NB4 (cell line): ENCODE measurements at places on chromosomes 16 and 17.

- DNase-seq = no peak
Observed at GRCh38 chr17:50277357-50277754, 3.1 kb downstream of the TMEM92 start.

DNA sequence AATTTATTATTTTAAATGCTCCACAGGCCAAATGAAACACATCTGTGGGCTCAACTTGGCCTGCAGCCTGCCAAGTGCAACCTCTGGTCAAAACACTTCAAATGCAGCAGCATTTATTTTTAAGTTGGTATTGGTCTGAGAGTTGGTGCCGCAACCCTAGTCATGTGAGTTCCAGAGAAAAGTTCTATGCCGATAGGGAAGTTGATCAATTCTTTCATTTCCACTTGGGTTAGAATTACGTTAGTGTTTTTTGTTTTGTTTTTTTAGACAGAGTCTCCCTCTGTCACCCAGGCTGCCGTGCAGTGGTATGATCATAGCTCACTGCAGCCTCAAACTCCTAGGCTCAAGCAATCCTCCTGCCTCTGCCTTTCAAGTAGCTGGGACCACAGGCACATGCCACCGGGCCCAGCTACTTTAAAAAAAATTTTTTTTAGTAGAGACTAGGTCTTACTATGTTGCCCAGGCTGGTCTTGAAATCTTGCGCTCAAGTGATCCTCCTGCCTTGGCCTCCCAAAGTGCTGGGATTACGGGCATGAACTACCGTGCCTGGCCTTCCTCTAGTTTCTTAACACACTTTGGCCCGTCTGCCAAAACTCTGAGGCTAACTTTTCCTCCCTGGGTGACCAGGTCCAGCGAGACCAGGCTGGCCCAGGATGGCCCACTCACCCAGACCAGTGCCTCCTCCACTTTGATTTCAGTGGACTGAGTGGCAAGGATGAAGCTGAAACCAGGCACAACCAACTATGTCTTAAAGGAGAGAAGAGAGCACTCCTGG is 221.1 kb downstream of the MRTFB start:
- no peak for DNase-seq

- no peak for DNase-seq
Observed at GRCh38 chr17:40958086-40958953, 8.4 kb downstream of the KRT39 start.

GRCh38 chr17:39486242-39486641 is 25.0 kb downstream of the CDK12 start:
- no peak for DNase-seq

DNA sequence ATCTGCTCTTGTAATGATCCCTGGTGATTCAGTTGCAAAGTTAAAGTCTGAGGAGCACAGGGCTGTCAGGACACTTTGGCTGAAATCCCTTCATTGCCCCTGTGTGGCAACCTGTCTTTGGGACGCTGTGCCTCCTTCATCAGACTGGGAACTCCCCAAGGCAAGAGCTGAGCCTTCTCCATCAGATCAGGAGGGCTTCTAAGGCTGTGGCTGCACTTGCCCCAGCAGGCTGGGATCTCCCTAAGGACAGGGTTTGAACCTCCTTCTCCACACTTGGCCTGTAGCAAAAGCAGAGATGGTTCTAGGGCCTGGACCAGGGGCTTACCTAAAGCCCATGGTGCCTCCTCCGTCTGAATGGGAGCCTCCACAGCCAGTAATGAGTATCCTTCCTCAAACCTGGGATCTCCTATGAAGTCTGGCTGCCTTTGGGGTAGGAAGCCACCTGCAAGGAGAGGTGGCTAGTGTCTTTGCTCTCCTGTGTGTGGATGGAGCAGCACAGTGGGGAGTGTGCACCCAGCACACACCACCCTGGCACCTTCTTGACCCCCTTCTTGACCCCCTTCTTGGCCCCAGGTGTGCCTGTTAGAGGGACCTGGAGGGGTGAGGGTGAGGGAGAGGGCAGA is 79.0 kb upstream of the NKD1 start:
- no peak for DNase-seq

DNA sequence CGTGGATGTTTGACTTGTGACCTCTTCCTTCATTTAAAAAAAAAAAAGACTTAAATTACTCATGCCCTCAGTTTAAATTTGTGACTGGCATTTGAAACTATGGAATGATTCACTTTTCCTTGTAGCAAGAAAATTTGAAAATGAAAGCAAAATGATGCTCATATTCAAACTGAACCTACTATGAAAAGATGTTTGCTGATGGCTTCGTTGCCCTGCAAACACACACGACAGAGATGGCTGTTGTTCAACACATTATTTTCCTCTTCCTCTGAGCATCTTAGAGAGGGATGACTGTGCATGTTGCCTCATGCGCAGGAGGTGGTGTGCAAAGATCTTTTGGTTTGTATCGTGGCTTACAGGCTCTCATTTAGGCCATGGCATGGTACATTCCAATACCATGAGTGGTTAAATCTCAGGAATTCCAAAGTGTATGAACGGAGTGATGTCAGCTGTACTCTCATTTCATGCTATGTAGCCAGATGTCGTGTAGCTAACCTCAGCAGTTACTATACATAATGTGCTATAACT is 164.5 kb downstream of the PRKCA start:
- peak; percentile 72 for DNase-seq

DNA sequence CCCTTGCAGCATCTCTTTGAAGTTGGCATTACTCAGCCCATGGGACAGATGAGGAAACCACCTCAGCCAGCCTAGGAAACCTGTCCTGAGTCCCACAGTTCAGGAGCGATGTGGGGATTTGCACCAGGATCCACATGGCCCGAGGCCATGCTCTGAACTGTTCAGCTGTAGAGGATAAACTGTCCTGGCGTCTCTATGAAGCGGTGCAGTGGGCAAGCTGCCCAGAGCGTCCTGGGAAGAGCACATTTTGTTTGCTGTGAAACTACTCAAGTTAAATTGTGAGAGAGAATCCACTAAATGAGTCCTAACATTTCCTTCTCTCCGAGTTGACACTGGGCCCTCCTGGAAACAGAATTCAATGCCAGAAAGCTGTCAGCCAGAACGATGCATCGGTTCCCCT is 276.6 kb upstream of the TNRC6C start:
- DNase-seq = no peak

- DNase-seq = no peak
Observed at GRCh38 chr17:32546031-32546444, 59.2 kb downstream of the CDK5R1 start.

DNA sequence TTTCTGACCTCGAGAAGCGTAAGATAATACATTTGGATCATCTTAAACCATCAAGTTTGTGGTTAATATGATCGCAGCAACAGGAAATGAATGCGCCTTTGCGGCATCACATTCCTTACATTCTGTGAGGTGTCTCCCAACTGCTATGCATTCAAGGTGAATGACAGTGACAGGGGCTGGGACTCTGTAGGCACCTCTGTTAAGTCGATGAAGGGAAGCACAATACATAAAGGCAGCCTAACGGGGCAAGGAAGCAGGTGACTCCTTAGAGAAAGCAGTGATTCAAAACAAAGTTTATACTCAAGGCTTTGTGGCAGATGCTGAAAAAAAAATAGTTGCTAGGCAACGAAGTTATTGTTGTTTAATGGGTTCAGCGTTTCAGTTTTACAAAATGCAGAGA is 21.6 kb upstream of the EVPL start:
- DNase-seq = no peak

- no peak for DNase-seq
Observed at GRCh38 chr17:61720016-61720795, 129.2 kb upstream of the NACA2 start.
